Esophagus muscularis mucosa (tissue), 4 donors: ENCODE measurements at places on chromosomes 3 and 15. TPM values are rescaled to one million over a fixed set of nuclear protein-coding genes. Genes with fewer than 3 reads are reported as not detected.

DNA sequence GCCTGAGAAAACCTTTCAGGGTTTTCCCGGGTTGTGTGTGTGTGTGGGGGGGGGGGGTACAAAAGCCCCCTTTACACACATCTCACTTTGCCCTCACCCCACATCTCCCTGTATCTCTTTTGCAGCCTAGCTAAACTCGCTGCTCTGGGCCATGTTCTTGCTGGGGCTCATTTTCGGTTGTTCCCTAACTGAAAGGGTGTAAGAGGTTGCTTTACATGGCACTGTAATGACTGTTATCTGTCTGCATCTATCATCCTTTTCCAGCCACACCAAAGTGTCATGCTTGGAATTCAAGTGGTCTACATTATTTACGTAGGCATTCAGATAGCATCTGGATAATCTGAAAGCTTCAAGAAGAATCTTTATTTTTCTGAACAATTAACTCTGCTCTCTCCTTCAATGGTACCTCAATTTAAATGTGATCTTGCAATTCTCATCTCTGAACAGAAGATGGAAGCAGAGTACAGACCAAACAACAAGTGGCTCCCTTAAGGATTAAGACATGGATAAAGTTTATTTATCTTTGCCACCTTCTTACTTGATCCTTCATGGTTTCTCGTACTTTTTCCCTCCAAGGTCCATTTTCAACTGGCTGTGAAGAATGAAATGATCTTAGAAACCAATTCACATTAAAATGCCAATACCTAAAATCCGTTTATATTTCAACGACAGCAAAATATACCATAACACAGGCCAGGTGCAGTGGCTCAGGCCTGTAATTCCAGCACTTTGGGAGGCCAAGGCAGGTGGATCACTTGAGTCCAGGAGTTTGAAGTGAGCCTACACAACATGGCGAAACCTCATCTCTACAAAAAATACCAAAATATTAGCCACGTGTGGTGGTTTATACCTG, 34.9 kb downstream of the DCLK3 start:
- DNase-seq: no peak

GRCh38 chr15:75204340-75205063, 2.8 kb downstream of the C15orf39 start:
- DNase-seq: peak; percentile 96

- no peak for DNase-seq
Measured at GRCh38 chr3:72791161-72791560, 57.1 kb downstream of the SHQ1 start.

- no peak for DNase-seq
Measured at GRCh38 chr15:89367485-89368451, 33.1 kb upstream of the POLG start.

DNA sequence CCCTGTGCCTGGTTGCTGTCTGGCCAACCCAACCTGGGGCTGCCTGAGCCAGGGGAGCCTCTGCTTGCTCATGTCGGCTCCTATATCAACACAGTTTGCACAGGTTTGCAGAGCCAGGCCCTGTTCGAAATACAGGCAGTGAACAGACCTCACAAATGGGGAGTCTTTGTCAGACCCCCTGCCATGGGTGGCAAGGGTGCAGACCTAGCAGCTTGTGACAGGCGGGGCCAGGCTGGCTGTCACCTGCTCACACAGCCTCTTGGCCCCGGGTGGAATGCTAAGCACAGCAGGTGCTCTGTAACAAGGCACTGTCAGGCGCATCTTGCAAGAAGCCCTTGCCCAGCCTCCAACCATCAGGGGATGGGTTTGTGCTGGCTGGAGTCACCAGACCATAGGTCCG, 47.3 kb downstream of the BDH1 start:
- DNase-seq: no peak

DNA sequence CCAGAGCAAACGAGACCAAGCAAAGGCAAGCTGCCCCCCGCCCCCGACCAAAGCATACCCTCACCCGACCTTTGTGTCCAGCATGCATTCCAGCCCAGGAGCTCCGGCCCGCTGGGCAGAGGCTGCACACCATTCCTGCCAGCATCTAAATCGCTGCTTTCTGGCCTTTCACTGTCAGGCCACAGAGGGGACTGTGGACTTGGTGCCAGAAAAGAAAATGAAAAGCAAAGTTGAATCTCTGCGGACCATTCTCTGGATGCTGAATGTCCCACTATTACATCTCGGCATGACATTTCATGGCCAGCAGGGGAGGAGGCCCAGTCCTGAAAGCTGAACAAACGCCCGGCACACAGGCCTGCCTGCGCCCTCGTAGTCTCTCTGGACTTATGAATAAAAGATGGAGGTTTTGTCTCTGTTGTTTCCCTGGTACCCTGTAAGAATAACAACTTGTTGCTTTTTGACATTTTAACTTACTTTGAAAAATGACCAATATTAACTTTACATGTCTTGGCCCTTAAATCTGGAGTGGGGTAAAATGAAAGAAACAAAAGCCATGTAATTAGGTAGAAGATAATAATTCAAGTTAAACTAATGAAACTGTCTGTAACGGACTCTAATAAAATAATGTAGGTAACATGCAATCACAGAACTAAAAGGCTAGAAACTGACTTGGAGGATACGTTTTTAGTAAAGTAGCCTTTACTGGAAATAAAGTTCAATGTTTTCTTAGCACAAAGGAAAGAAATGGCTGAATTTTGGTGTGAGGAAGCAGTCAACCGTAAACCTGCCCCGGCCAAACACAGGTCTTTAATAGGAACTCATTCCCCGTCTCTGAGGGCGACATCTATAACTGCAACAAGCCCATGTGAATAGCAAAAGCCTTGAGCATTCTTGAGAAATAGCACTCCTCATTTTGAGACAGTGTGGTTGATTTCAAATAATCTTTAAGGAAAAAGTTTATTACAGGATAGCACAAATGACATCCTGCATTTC, 12.7 kb downstream of the IL17RD start:
- DNase-seq: no peak

GRCh38 chr3:60772584-60772983, 478.7 kb downstream of the FHIT start:
- no peak for DNase-seq

GRCh38 chr15:38678281-38678680, 113.7 kb upstream of the RASGRP1 start:
- no peak for DNase-seq

DNA sequence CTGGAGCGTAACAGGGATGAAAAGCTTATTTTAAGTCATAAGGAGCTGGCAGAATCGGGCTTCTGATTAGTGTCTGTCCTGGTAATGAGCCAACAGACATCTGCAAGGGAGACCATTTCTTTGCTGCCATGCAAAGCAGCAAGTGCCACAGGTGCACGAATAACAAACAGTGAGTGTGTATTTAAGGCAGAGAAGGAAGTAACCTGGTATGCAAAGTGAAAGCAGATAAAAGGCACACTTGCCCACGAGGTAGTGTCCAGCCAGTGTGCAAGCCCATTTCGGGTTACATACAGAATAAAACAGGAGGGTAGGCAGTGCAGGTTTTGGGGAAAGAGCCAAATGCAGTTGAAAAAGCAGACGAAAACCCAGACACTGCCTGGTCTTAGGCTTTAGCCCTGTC, 1153.7 kb downstream of the SI start:
- no peak for DNase-seq

- DNase-seq: no peak
Measured at GRCh38 chr3:127403795-127404194, 115.9 kb upstream of the PRR20G start.

GRCh38 chr15:36601952-36602351, 22.5 kb downstream of the CDIN1 start:
- DNase-seq: no peak

DNA sequence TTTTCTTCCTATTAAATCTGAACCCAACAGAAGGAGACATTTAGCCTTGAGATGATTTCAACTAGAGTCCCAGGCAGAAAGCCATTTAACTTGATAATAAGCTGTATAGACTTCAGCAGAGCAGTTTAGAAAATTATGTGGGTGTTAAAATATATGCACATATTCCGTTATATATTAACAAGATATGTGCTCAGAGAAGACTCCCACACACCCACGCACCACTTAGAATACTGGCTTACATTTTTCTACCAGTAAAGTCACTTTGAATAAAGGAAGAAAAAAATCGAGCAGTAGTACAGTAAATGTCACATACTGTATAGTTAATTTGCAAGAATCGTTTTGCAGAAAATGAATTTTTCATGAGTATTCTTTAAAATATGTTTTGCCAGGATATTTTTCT, 599.3 kb downstream of the FGF12 start:
- DNase-seq: no peak

- DNase-seq: no peak
Measured at GRCh38 chr3:193984876-193985275, 151.1 kb upstream of the HES1 start.

DNA sequence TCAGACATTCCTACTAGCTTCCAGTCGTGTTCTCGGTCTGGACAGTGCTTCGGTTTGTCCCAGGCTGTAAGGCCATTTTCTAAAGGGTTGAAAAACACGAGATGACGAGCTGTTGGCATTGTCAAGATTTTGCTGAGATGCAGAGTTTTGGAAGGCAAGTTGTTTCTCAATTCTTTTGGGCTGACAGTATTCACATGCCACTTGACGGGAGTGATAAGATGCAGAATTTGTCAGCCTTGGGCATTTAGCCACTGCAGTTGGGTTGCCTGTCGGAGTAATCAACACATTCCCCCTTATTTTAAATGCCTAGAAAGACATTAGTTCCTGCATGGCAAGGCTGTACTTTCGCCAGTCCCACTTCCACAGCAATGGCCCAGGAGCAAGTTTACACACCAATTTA, 245.2 kb downstream of the NR1D2 start:
- no peak for DNase-seq

DNA sequence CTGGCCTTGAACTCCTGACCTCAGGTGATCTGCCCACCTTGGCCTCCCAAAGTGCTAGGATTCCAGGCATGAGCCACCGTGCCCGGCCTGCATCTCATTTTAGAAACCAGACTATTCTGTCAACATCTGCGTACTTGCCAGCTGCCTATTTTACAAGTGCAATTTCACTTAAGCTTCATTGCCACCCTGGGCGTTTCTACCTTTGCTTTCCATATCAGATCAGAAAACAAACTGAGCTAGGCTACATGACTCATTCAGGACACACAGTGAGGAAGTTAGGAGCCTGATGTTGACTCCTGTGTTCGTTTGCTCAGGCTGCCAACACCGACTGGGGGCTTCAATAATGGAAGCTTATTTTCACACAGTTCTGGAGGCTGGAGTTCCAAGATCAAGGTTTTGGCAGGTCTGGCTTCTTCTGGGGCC, 42.3 kb upstream of the KLHL25 start:
- no peak for DNase-seq

- no peak for DNase-seq
Measured at GRCh38 chr15:25947323-25948314, 84.5 kb upstream of the ATP10A start.

- DNase-seq: no peak
Measured at GRCh38 chr3:12935023-12935860, 93.9 kb upstream of the RPL32 start.

GRCh38 chr3:182105875-182106274, 394.1 kb downstream of the SOX2 start:
- DNase-seq: no peak

DNA sequence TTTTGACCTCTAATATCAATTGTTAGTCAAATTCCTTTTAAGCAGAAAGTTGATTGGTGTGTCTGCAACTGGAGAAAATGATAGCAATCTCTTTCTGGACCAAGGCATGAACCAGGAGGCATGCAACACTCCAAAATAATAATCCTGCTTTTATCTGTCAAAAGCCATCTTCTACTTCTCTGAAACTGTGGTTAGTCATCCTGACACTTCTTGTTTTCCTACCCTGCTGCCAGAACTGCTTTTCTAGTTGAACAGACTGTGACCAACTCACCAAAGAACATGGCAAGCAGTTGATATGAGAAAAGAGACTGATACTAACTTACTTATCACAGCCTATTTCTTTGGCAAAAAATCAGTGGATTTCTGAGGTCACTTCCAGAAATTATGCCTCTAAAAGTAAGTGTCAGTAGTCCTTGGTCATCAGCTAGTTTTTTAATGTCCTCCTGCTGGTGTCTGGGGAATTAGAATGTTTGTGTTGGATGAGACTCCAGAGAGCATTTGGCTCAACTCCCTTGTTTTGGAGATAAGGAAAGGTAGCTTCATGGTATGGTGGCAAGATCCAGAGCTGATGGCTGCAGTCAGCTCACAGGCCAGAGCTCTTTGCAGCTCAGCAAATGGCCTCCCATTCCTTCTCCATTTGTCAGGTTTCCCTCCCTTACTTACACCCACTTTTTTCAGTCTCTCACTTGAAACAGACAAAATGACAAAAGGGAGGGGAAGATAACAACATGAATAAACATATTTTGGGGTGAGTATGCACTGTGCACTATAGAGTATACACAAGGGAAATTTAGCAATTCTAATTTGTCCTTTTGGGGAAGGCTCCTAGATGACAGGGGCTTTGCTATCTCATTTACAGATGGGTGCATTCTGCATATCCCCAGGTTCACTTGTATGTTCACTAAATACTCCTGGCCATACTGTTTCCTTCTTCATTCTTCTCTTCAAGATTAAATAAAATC, 7.0 kb downstream of the CRYGS start:
- no peak for DNase-seq

GRCh38 chr3:73626106-73626505, 1.4 kb upstream of the PDZRN3 start:
- no peak for DNase-seq

- no peak for DNase-seq
Measured at GRCh38 chr15:69696946-69697345, 244.3 kb downstream of the RPLP1 start.

DNA sequence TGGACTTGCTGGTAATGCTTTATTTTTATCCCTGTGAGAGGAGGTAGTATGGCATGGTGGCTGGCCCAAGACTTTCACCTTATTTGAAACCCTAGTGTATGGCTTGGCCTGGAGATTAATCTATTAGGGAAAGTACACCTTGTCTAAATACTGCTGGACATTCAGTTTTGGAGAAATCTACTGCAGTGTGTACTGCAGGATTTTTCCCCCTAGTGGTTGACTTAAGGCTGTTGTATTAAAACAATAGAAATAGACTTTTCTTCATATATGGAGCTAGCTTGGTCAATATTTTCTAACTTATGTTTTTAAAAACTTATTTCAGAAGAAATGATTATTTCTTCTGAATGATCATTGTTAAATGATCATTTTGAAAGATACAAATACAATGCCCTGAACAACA, 13.9 kb upstream of the SLITRK3 start:
- no peak for DNase-seq

GRCh38 chr3:16151109-16151508, 23.4 kb upstream of the GALNT15 start:
- peak; percentile 93 for DNase-seq

DNA sequence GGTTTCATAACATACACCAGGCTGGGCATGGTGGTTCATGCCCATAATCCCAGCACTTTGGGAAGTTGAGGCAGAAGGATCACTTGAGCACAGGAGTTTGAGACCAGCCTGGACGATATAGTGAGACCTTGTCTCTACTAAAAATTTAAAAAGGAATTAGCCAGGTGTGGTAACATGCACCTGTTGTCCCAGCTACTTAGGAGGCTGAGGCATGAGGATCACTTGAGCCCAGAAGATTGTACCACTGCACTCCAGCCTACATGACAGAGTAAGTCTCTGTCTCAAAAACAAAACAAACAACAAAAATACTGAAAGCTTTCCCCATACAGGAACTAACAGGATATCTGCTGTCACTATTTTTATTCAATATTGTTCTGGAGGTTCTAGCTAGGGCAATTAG, 20.9 kb downstream of the GREM1 start:
- no peak for DNase-seq

IQCF5 gene
- total RNA-seq: not detected

ATP10A gene
- 23.9 TPM for total RNA-seq

MCF2L2 gene
- 3.3 TPM for total RNA-seq

STRIT1 gene
- not detected for total RNA-seq

DAZL gene
- not detected for total RNA-seq

NRROS gene
- 6.5 TPM for total RNA-seq

HYAL1 gene
- 9.0 TPM for total RNA-seq

SNX22 gene
- 0.33 TPM for total RNA-seq

FES gene
- 28.7 TPM for total RNA-seq

GABRR3 gene
- not detected for total RNA-seq

SAMD7 gene
- total RNA-seq: not detected
